ENCODE measurements at places on chromosomes 2 and 18.

DNA sequence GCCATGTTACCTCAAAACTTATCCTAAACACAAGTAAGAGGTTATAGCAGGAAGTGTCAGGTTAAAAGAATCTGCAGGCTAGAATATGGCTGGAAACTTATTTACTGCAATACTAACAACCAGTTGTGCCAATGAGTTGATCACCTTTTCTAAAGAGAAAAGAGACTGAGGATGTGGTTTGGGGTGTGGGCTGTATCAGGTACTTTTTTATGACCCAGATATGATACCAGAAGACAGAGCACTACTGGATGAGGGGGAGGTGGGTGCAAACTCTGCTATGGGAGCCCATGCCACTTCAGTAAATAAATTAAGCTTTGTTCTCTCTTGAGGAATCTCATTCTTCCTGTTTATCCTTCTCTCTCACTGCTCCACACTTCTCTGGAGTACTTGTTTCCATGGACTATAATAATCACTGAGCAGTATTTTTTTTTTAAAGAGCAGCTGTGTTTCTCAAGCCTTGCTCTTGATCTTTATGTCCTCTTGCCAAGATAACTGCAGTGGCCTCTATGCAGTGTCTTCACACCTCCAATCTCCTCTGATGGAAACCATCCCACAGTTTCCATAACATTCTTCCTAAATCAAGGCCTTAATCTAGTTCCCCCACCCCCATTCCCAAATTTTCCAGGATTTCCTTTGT, 51.2 kb upstream of the NOSTRIN start:
- DNase-seq = no peak

DNA sequence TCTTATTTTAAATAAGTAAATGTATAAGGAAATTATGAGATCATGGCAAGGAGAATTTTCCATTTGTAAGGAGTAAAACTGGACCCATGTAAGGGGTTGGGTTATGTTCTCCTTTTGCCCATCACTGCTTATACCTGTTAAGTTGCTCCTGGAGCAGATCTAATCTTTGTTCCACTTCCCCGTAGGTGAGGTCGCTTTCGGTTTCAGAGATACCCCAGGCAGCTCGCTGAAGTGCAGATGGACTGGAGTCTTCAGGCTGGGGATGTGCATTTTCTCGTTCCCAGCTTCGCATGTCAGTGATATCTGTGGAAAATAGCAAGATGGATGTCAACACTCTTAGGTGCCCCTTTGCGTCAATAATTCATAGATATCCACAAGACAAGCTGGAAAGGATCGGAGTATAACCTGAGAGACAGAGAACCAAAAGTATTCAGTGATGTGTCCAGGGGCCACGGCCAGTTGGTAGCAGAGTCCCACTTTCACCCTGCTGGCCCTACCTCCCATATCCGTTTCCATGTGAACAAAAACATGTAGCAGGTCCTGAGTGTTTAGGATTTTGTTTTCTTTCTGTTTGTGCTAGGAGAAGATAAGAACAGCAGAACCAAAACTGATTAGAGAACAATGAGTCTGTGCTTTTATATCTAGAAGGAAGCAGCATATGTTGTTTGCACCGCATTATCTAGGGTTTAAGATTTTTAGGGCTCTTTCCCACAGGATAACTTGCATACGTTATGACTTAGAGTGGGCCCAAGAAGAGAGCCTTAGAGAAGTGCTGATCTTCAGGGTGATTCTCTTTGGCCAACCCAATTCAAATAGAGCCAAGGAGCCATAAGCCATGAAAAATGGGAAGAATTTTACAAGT, 36.0 kb downstream of the GCA start:
- no peak for DNase-seq

DNA sequence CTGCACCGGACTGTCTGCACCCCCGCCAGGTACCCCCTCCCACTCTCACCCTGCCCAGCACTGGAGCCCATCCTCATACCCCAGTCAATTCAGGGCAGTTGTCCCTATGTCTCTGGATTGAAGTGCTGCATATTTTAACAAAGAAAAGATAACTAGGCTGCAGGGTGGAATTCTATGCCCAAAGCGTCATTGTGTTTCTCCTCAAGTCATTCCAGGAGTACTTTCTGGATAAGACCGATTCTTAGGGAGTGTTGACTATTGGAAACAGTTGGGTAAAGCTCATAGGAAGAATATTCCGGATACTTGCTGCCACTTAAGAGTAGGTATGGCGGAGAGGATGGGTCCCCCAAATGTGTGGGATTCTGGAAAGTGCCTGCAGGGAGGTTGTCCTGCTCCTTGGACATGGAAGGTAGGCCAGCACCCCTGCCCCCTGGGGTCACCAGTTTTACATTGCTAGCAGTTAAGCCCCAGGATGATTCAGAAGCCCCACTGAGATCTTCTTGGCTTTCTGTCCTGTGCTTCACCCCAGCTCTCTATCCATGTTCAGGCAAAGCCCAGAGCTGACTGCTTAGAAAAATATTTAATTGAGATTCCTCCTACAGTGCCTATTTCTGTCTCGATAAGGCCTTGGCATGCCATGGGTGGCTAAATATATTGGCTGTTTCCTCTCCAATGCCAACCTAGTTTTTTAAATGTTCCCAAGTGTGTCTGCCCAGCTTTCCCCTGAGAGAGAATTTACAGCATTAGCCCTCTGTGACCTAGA, 48.2 kb downstream of the RPL37A start:
- no peak for DNase-seq

GRCh38 chr2:23569761-23570365, 184.9 kb downstream of the KLHL29 start:
- peak; percentile 13 for DNase-seq

GRCh38 chr2:188576006-188576405, 284.3 kb downstream of the GULP1 start:
- no peak for DNase-seq

GRCh38 chr2:66560683-66561082, 125.8 kb downstream of the MEIS1 start:
- DNase-seq = no peak

GRCh38 chr18:10131081-10131459, 217.3 kb downstream of the VAPA start:
- no peak for DNase-seq

DNA sequence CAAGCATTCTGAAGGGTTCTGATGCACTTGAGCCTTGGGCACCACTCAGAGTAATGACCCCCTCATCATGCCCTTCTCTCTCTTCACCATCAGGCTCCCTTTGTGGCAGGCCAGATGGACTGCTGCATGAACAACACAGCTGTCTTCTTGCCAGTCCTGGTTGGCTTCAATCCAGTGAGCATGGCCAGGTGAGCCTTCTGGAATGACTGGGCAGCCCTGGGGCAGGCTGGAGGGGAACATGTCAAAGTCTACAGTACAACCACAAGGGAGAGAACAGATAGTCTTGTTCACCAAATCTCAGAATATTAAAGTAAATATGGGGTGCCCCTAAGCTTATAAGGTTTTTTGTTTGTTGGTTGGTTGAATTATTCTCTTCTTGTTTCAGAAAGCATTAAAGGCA, 4.4 kb downstream of the GCKR start:
- DNase-seq = no peak
